Heart right ventricle (tissue), 16 donors: ENCODE measurements at places on chromosomes 12 and 14. TPM values are rescaled to one million over a fixed set of nuclear protein-coding genes. Genes with fewer than 3 reads are reported as not detected.

- peak; percentile 62 for DNase-seq
Measured at GRCh38 chr14:50335389-50335788, 23.3 kb downstream of the DMAC2L start.

GRCh38 chr12:109263439-109263838 lies 45.6 kb downstream of the FOXN4 start:
- no peak for DNase-seq

DNA sequence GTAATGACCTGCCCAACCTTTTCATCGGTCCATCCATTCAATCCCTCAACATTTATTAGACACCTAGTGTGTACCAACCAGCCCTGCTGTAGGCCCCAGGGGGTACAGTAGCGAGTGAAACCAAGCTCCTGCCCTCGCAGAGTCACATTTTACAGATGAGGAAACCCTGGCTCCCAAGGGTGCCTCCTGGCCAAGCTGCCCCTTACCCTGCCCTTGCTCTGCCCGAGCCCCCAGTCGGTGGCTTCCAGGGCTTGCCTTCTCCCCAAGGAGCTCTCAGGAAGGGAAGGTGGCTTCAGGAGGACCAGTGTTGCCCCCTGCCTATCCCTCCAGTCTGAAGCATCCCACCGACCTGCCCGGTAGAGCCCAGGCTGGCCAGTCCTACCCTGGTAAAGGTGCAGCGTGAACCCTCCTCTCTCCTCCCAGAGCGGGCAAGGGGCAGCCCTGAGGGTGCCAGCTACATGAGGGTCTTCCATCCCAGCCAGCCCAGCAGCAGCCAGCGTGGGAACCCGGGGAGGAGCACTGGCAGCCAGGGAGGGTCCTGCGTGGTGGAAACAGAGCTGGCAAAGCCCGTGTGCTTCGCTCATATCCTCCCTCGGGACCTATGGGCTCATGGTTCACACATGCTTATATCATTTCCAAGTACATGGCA lies 670 bp upstream of the BEGAIN start:
- no peak for DNase-seq

DNA sequence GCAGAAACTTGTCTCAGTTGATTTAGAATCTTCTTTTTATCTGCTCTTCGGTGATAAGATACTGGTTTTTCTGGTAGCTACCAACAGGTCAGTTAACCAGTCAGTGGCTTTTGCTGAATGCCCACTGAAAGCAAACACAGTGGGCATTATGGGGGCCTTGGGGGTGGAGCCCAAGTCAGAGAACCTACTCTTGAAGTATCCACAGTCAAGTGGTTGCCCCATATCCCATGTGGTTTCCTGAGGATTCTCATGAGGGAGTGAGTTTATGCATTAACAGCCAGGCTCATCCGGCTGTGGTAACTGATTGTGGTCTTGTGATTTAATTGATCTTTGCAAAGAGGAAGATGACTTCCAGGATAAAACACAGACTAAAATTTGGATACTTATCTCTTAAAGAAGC lies 83.7 kb downstream of the ST8SIA1 start:
- DNase-seq, result no peak

- DNase-seq, result no peak
Measured at GRCh38 chr14:102759456-102760187, 17.6 kb upstream of the TRAF3 start.

- DNase-seq, result no peak
Measured at GRCh38 chr12:65958456-65958855, 134.2 kb downstream of the HMGA2 start.

DNA sequence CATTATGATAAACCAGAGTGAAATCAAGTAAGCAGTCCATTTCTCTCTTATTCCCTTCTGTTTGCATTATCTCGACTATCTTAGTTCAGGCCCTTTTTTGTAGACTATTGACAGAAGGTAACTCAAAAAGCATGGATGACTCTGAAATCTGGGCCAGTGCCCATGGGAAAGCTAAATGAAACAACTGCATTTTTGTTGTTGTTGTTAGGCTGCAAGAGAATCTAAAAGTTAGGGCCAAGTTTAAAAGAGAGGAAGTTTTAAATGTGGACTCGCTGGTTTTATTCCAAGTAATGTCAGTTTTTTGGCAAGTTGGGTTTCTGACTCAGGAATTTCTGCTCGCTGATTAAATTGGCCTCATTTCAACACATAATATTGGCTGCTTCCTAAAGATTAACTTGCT lies 201.1 kb downstream of the PIK3C2G start:
- DNase-seq, result no peak

DNA sequence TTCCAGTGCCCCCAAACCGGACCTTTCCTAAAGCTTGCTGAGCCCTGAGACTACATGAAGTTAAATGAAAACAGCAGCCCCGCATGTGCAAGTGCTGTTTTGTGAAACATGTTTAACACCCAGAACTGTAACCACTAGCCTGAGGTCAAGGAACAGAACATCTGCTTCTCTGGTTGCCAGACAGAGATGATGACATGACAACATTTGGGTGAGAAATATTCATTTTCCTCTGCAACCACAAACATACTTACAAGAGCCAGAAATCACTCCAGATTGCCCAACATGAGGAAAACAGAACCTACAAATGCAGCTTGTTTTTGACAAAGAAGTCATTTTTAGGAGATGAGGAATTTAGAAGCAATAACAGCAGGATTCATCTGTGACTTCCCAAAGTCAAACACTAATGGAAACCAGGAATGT lies 110.4 kb downstream of the BCAT1 start:
- peak; percentile 10 for DNase-seq

DNA sequence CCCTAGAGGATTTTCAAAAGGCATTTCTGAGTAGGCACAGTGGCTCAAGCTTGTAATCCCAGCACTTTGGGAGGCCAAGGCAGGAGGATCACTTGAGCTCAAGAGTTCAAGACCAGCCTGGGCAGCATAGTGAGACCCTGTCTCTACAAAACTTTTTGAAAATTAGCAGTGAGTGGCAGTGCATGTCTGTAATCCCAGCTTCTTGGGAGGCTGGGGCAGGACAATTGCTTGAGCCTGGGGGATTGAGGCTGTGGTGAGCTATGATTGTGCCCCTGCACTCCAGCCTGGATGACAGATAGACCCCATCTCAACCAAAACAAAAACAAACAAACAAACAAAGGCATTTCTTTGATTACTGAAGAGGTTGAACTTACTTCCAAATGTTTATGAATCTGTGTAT lies 201.4 kb downstream of the KIF26A start:
- DNase-seq, result no peak

GRCh38 chr14:21267886-21268616 lies 1.2 kb downstream of the HNRNPC start:
- no peak for DNase-seq

- no peak for DNase-seq
Measured at GRCh38 chr14:100074431-100075100, 9.3 kb downstream of the EVL start.

DNA sequence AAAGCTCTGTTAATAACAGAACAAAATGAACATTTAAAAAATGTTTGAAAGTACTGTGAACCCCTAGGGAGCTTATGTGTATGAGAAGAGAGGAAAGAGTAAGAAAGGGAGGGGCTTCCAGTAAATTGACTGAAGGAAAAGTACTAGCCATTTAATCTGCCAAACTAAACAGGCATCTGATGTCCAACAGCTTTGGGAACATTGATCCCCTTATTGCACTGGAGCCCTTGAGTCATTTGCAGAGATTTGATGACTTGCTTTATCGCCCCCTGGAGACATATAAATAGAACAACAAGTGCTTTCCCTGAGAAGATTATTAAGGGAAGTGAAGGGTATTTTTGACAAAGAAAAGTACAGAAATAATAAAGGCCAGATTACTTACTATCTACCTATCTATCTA lies 319.3 kb upstream of the NOVA1 start:
- no peak for DNase-seq

DNA sequence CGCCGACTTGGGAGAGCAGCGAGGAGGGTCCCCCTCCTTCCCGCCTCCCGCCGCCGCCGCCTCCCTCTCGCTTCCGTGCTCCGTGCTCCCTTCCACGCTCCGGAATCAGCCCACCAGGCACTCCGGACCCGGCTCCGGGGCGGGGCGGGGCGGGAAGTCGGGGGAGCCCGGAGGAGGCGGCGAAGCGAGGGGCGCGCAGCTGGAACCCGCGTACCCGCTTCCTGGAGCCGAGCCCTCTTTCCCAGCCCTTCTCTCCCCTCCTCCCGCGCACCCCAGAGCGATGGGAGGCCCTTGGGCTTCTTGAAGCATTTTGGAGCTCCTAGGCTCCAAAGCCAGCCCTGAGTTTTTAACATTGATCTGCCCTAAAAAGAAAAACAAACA lies at the start of gene SYNDIG1L:
SYNDIG1L (minus strand) TSS at position 9 of the 381 bp plus-strand sequence. CDS start 16,466 bp downstream, outside the sequence.
- DNase-seq, result no peak

DNA sequence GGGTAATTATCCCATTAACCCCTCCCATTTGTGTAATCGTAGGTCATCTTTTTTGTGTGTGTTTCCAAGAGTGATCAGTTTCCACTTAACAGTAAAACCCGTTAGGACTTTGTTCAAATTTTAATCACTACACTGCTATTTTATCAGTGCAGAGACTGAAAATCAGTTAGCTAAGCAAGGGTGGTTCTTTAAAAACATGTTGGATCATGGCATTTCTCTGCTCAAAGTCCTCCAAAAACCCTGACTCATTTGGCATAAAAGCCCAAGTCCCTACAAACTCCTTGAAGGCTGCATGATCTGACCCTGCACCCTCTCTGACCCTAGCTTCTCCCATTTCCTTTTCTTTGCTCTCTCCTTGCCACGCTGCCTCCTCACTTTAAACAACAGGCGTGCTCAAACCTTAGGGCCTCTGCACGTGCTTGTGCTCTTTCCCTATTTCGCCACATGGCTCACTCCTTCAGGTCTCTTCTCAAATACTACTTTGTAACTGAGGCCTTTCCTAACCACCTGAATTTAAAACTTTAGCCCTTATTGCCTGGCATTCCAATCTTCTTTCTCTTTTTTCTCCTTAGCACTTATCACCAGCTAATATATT lies 13.2 kb upstream of the OVCH1 start:
- no peak for DNase-seq

DNA sequence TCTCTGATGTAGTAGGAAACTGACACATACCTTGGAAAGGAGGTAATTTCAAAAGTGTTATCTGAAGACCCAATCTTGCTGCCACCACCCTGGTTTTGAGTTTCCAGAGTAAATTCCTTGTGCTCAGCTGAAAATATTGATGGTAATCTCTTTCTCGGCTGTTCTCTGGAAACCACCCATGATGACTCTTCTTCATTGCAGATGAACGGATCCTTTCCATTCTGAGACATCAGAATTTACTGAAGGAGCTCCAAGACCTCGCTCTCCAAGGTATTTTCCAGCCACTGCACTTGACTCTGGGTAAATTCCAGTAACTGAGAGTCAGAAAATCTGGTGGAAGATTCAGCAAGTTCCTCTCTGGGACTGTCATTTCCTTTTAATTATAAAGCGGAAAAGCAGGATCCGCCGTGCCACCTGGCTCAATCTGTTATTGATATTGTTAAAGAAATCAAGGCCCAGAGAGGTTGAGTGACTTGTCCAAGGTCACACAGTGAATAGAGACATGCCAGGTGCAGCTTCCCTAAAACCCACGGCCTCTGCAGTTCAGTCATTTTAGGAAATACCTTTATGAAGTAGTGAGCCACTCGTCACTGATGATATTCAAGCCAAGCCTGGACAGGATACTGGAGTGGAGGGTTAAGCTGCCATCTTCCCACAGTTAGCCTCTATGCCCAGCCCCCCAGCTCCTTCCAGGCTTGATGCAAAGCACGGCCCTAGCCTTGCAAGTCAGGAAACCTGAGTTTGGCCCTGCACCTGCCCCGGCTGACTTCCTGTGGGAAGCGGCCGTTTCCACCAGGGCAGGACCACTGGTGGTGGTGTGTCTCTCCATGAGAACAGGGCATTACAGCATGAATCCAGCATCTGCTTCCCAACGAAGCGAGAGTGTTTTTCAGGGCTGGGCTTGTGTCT lies 4.7 kb downstream of the CHGA start:
- no peak for DNase-seq

- no peak for DNase-seq
Measured at GRCh38 chr12:43241986-43242385, 310.0 kb downstream of the ADAMTS20 start.

GRCh38 chr14:100810435-100810834 lies 15.5 kb upstream of the MEG3 start:
- no peak for DNase-seq

GRCh38 chr12:93453633-93454032 lies 11.9 kb upstream of the UBE2N start:
- no peak for DNase-seq

GRCh38 chr12:123171967-123172366 lies 21.1 kb upstream of the PITPNM2 start:
- no peak for DNase-seq

- DNase-seq, result no peak
Measured at GRCh38 chr12:116639765-116640164, 80.6 kb downstream of the MAP1LC3B2 start.

DNA sequence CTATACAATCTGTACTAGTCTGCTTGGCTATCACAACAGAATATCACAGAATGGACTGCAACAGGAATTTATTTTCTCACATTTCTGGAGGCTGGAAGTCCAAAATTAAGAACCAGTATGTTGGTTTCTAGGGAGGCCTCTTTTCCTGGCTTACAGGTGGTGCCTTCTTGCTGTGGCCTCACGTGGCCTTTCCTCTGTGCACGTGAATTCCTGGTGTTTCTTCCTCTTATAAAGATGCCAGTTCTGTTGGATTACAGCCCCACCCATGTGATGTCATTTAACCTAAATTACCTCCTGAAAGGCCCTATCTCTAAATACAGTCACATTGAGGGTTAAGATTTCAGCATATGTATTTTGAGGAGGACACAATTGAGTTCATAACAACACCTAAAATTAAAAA lies 32.1 kb upstream of the C2CD5 start:
- DNase-seq, result no peak

DNA sequence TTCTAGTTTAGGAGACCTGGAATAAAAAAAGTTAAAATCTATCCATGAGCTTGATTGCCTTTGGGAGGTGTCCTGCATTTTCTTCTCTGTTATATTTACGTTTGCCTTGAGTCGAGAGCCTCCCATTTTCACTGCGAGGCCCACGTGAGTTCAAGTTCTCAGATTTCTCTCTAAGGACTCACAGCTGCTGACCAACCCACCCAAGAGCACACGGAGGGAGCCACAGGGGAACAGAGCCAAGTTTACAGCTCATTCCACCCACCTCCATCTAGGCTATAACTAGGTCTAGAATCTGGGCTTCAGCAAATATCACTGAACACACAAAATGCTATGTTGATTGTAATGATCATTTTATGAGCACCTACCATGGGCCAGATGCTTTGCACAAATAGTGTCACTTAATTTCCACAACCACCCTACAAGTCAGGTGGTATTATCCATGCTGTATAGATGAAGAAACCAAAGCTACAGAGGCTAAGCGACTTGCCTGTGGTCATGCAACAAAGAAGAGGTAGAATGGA lies 16.7 kb downstream of the ALDH1L2 start:
- DNase-seq, result no peak

- DNase-seq, result no peak
Measured at GRCh38 chr14:68535404-68536017, 257.4 kb downstream of the ZFP36L1 start.

Gene SERPINA5
- polyA plus RNA-seq, result 4.9 TPM

Gene CCDC198
- not detected for polyA plus RNA-seq

Gene FAM181A
- not detected for polyA plus RNA-seq

Gene KRT75
- polyA plus RNA-seq, result not detected

Gene OSGEP
- 37.6 TPM for polyA plus RNA-seq

Gene RNASE3
- not detected for polyA plus RNA-seq

Gene KLHDC2
- polyA plus RNA-seq, result 41.7 TPM
